ENCODE measurements at places on chromosomes 13 and 19. TPM values are rescaled to one million over a fixed set of nuclear protein-coding genes. Genes with fewer than 3 reads are reported as not detected.

MLNR gene
- total RNA-seq: not detected

- no peaks in the 10 kb centered on the region for H3K4me1 ChIP-seq
- peaks cover 4% of the 10 kb centered on the region for H3K36me3 ChIP-seq
- no peak overlapping the region for H3K4me3 ChIP-seq
Measured at GRCh38 chr19:16814526-16815100, 14.6 kb upstream of the SIN3B start.

DNA sequence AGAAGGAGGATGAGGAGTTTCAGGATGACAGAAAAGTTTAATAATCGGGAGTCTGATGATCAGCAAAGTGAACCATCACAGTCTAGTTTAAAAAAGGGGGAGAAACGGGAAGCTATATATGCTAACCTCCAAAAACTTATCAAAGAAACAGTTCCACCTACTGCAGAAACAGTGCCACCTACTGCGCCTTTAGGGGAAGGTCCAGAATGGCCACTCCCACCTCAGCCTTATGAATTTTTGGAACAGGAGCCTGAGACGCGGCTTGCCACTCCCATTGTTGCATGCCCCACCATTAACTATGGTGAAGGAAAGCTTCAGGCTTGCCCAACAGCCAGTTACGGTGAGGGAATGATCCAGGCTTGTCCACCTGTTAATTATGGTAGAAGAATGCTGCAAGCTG is 929.0 kb downstream of the SLITRK6 start:
- no peaks in the 10 kb centered on the region for H3K4me1 ChIP-seq
- no peaks in the 10 kb centered on the region for H3K36me3 ChIP-seq
- no peak for DNase-seq
- no peaks in the 10 kb centered on the region for H3K27me3 ChIP-seq

- H3K36me3 ChIP-seq: peaks cover 29% of the 10 kb centered on the region
- no peak overlapping the region for H3K4me3 ChIP-seq
- no peaks in the 10 kb centered on the region for H3K27me3 ChIP-seq
- peak; percentile 40 for DNase-seq
- H3K27ac ChIP-seq: peak overlapping the region; percentile 53
- H3K4me1 ChIP-seq: peaks cover 25% of the 10 kb centered on the region
Measured at GRCh38 chr19:47209319-47210179, 21.4 kb downstream of the BBC3 start.

DNA sequence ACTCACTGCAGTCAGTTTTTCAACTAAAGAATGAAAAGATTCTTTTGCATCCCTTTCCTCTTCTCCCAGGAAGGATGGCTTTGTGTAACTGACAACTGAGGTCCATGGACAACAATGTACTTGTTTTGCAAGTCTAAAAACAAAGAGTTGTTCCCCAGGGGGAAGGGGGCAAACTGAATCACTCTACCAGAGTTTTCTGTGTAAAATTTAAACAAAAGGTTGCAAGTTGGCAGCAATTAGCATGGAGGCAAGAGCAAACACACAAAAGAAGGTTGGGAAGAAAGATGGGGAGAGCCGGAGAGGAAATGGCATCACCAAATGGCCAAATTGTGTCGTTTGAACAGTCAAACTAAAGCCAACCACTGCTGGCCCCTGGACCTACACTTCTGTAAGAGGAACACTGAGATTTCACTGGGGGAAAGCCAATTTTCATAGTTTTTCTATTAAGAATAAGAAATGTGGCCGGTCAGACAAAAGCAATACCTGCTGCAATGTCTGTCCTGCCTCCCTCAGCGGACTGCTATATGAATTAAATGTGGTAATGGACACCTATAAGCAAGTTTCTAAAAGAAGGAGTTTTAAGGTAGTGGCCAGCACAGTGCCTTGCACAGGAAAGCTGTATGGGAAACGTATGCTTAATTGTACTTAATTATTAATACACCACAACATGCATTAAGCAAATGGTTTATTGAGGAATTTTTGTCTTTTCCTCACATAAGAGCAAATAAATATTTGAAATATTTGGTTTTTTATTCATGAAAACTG is 16.1 kb upstream of the SACS start:
- no peaks in the 10 kb centered on the region for H3K4me1 ChIP-seq
- no peaks in the 10 kb centered on the region for H3K27me3 ChIP-seq
- DNase-seq: no peak
- H3K4me3 ChIP-seq: no peak overlapping the region
- no peak overlapping the region for H3K27ac ChIP-seq
- no peaks in the 10 kb centered on the region for H3K36me3 ChIP-seq
